ENCODE measurements at places on chromosomes 7 and 10. TPM values are rescaled to one million over a fixed set of nuclear protein-coding genes. Genes with fewer than 3 reads are reported as not detected.
A peak's percentile ranks its signal among the peaks of the same experiment; 100 is the strongest.

GRCh38 chr10:97512993-97513392, 14.3 kb downstream of the UBTD1 start:
- peak; percentile 42 for DNase-seq

GRCh38 chr7:47179812-47180515, 401.9 kb downstream of the TNS3 start:
- DNase-seq, result peak; percentile 27

Gene CHST15
- total RNA-seq, result 20.6 TPM

DNA sequence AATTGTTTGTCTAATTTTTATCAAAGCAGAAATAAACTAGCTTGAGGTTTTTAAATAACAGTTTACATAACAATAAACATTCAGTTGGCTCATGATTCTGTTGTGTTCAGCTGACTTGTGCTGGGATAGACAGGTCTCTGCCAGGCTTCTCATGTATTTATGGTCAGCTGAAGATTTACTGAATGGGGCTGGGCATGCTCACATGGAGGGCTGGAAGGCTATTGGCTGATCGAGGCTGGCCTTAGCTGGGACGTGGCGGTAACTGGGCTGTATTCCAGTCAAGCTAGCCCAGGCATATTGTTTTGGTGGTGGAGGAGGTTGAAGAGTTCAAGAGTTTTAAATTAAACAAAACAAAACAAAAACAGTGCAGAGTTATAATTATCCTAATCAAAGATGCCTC, 251.0 kb upstream of the MTPN start:
- DNase-seq, result no peak

Gene PTPRN2
- not detected for total RNA-seq

Gene SUN3
- total RNA-seq, result not detected

- DNase-seq, result no peak
Measured at GRCh38 chr7:150947241-150947745, 30.8 kb downstream of the KCNH2 start.

DNA sequence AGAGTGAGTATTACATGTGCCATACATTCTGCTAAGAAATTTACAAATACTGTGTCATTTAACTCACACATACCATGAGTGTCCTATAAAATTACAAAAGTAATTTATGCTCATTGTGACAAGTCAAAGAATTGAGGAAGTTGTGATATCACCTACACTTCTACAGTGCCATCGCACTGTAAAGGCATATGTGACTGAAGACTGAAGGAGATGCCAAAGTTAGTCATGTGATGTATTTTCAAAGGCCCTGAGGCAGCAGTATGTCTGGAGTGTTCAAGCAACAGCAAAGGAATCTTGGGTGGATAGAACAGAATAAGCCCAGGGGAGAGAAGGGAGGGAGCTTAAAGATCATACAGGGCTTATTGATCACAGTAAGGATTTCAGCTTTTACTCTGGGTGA, 176.8 kb downstream of the WNT2 start:
- DNase-seq, result no peak

DNA sequence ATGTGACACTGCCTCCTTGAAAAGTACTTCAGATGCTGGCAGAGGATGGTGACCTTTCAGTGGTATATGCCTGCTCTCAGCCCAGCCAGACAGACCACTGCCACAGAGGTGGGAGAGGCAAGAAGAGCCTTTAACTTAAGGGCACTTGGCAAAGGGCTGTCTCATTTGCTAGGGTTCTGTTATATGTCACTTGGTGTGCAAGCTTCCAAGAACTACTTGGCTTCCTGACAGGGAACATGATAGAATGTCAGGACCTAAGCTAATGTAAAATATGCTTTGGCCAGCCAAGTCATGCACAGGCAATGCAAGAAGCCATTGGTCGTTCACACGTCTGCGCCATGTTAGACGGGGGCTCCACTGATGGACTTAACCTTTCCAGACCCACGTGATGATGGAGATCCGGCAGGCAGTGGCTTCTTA, 54.7 kb downstream of the RBM20 start:
- no peak for DNase-seq

DNA sequence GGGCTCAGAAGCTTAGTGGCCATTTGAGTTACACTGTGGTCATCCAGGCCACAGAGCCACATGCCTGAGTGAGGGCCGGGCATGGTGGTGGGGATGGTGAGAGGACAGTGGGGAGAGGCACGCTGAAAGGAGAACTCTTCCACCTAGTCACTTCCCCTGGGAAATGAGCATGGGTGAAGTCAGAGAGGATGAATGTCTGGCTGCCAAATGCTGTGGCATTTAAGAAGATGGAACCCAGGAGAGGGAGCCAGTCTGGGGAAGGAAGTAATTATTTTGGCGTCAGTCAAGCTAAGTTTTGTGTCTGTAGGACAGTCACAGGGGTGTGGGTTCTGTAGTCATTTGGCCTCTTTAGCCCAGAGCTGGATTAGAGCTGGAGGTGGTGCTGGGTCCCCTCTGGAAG, 86.0 kb upstream of the PODXL start:
- DNase-seq, result no peak

Data from astrocyte (in vitro differentiated cells and primary cell).